Fibroblast of the aortic adventitia (primary cell): ENCODE measurements at places on chromosomes 1 and 21. TPM values are rescaled to one million over a fixed set of nuclear protein-coding genes. Genes with fewer than 3 reads are reported as not detected.

Gene CLDN17
- 0.49 TPM in 1 of 2 replicates, not detected in the other for total RNA-seq

Gene KCNJ9
- 0.08 TPM in 1 of 2 replicates, not detected in the other for total RNA-seq

Gene BMP8A
- not detected in 2 replicates for total RNA-seq

Gene ARHGAP30
- not detected in 2 replicates for total RNA-seq

Gene RERE
- 27.0 and 50.3 TPM in 2 replicates for total RNA-seq

Gene FCRL4
- not detected in 2 replicates for total RNA-seq

Gene ORC1
- 0.49 and 12.6 TPM in 2 replicates for total RNA-seq

Gene PRRC2C
- total RNA-seq, result 39.4 and 79.3 TPM in 2 replicates

Gene CD247
- total RNA-seq, result 0.16 and 0.18 TPM in 2 replicates

Gene RFX5
- total RNA-seq, result 27.1 and 32.8 TPM in 2 replicates

Gene RGS18
- total RNA-seq, result not detected in 2 replicates

Gene TMEM9
- 24.0 and 35.1 TPM in 2 replicates for total RNA-seq

Gene NHLH1
- total RNA-seq, result not detected in 2 replicates

Gene HSPA6
- 0.45 TPM in 1 of 2 replicates, not detected in the other for total RNA-seq

Gene GBP4
- 0.09 and 3.7 TPM in 2 replicates for total RNA-seq

Gene UBASH3A
- not detected in 2 replicates for total RNA-seq

Gene FCER1A
- not detected in 2 replicates for total RNA-seq

Gene RNU1-2
- total RNA-seq, result under 0.01 and 2,882 TPM in 2 replicates

Gene EFCAB14
- total RNA-seq, result 35.7 and 70.3 TPM in 2 replicates

Gene ABCG1
- 0.08 and 0.09 TPM in 2 replicates for total RNA-seq

Gene SPRR4
- not detected in 2 replicates for total RNA-seq

Gene NAV1
- total RNA-seq, result 29.8 and 136 TPM in 2 replicates
